ENCODE measurements at places on chromosomes 2 and 18.

DNA sequence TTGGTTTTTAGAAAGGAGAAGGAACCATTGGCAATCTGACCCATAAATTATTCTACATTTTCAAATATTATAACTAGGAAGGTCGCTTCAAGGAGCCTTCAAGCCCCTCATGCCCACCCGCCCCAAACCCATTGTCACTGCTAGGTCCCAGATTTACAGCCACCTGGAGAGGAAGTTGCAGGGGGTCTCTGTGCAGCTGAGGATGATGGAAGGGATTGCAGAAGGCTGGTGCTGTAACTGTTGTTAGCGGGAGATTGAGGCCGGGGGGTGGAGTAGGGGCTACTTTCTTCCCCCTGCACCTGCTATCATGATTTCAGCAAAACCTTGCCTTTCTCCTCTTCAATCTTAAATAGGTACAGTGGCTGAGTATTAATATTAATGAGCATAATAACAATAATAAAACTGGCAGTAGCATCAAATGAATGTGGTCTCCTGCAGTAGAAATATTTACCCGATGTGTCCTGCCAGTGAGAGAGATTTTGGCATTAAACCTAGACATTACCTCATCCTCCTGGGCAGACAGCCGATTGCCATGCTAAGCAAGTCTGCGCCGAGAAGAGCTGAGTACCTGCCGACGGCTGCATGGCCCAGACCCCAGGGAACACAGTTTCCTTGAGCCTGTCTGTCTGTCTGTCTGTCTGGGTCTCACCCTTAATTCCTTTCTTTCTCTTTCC lies 225.4 kb downstream of the FAM210A start:
- no peak for DNase-seq

GRCh38 chr18:9706081-9706935 lies 1.8 kb upstream of the RAB31 start:
- no peak for DNase-seq

- no peak for DNase-seq
Measured at GRCh38 chr2:234977228-234977679, 25.4 kb downstream of the SH3BP4 start.

- DNase-seq, result no peak
Measured at GRCh38 chr2:73823916-73824523, 4.7 kb upstream of the STAMBP start.

DNA sequence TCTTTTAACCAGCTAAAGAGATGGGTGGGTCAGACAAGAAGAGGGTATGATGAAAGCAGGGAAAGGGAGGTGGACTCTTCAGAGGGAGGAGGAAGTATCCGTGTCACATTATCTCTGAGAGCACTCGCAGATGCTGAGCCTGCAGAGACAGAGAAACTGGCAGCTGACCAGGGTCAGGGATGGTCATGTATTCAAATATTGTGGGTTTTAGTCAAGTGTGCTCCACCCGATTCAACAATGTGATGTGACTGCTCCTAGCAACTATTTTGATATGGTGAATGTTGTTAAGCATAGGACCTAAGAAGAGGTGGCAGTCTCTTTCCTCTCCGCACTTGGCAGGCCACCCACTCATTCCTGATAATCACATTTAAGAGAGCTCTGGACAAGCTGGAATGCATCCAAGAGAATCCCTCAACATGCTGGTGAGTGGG lies 1.3 kb upstream of the CLIP4 start:
- DNase-seq, result no peak

GRCh38 chr2:140085674-140086073 lies 1305.5 kb upstream of the NXPH2 start:
- no peak for DNase-seq

GRCh38 chr2:163407296-163407695 lies 328.5 kb downstream of the FIGN start:
- no peak for DNase-seq

DNA sequence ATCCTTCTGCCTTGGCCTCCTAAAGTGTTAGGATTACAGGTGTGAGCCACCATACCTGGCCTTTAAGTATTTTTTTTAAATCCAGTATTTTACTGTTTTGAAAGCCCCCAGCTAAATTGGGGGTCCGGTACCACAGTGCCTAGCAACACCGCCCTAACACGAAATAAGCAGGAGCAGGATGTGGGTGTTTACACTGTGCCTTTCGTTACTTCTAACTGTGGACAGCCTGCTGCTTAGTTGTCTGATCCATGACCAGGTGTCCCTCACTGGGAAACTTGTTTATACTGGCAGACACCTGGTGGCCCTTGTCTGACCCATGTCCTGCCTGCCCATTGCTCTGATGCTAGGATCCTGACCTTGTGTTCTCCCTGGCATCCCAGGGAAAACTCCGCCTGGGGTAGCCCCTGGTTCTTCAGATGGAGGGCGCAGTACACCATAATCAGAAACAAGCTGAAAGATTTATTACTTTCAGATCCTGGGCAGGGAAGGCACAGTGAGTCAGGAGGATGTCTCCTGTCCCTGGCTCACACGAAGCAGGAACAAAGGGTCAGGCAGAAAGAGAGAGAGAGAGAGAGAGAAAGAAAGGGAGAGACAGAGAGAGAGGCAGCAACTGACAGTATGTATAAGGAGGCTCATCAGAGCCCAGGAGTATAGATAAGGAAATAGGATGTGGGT lies 55.7 kb downstream of the NCAPH start:
- DNase-seq, result no peak

DNA sequence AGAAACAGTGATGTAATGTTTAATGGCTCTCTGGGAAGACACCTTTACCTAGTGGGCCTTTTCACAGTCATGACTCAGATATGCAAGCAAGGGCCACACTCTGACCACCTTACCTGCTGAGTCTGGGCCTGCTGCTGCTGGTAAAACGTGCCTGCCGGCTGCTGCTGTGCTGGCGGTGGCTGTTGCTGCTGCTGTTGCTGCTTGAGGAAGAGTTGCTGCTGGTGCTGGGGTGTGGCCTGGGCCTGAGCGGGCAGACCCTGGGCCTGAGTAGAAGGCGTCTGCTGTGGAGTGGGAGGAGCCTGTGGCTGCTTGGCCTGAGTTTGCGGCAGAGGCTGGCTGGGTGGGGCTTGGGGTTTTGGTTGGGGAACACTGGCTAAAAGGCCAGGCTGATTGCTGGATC lies 81.6 kb upstream of the NFU1 start:
- no peak for DNase-seq

- DNase-seq, result no peak
Measured at GRCh38 chr2:64581018-64581417, 56.9 kb downstream of the AFTPH start.

DNA sequence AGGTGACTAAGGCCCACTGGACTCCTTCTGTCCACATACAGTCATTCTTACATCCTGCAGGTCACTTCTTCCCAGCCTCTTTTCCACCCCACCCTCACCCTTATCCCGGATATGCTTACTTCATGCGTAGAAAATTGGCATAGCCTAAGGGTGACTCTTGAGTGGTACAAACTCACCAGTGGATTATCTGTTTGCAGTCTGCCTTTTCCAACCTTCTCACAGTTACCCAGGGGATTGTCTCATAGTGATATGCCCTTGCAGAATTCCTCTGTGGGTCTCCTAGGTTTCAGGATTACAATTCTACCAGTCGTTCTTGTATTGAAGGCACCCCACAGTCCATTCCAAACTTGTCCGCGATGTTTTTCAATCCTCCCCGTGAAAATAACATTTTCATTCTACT lies 752.9 kb upstream of the HS6ST1 start:
- DNase-seq, result no peak

DNA sequence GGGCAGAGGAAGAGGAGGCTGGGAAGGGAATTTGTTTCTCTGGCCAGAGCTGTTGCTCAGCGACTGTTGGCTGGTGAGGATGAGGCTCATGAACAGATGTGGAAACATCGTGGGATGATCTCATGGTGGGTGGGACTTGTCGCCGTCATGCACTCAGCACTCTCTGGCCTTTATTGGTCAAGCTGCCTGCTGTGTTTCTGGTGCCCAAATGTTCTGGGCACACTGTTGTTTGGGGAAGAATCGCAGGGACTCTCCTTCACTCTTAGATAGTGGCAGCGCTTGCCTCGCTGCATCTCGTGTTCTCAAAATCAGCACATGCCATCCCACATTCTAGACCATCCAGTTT lies 145.6 kb downstream of the AGAP1 start:
- no peak for DNase-seq

- no peak for DNase-seq
Measured at GRCh38 chr2:6538607-6539006, 327.1 kb downstream of the CMPK2 start.

GRCh38 chr18:59623456-59624368 lies 73.5 kb downstream of the CCBE1 start:
- no peak for DNase-seq

- no peak for DNase-seq
Measured at GRCh38 chr2:208329485-208329884, 63.4 kb downstream of the PIKFYVE start.

DNA sequence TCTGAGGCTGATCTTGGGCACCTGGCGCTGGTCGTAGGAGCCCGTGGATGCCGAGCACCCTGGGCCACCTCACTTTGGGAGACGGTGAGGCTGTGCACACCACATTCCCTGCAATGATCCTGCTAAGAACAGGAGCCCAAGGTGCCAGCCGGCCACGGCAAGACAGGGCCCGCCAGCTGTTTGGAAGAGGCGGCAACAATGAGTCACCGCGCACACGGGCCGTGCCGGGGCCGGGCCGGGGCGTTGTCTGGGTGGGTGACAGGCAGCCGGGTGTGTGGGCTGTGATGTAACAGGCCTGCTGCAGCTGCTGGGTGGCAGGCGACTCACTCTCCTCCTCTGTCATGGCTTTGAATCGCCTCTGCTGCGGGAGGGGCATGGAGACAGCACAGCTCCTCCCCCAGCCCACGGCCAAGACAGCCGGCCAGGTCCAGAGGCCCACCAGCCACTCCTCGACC lies 49.7 kb upstream of the ODC1 start:
- peak; percentile 59 for DNase-seq

Data from activated CD4-positive, alpha-beta T cell treated with anti-CD3 and anti-CD28 coated beads, Interleukin-2, amount 50 U/mL, for 1 hour (primary cell).